Stimulated activated CD4-positive, alpha-beta T cell treated with anti-CD3 and anti-CD28 coated beads, Interleukin-4, amount 100 ng/mL, for 48 hours (primary cell): ENCODE measurements at places on chromosomes 16 and 17.

DNA sequence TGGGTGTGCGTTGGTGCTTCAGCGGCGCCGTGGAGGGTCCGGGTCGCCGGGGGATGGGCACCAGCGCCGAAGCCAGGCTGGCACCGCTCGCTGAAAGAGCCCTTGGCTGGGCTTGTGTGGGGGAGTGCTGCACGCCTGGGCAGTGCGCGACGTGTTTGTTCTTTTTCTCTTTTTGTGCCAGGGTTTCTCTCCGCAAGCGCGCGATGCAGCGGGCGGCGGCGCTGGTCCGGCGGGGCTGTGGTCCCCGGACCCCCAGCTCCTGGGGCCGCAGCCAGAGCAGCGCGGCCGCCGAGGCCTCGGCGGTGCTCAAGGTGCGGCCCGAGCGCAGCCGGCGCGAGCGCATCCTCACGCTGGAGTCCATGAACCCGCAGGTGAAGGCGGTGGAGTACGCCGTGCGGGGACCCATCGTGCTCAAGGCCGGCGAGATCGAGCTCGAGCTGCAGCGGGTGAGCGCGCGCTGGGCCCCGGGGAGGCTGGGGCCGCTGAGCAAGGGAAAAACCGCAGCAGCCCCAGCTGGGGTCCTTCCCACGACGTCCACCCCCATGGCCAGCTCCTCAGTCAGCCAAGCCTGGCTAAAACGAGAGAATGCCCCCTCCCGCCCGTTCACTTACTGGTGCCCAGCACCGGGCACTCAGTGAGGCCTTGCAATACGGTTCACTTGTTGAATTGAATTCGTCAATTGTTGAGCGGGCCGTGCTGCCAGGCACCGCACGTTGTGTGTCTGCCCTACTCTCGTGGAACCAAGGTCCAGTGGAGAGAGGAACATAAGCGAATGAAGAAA, 541 bp downstream of the GPT2 start:
- no peak for DNase-seq

DNA sequence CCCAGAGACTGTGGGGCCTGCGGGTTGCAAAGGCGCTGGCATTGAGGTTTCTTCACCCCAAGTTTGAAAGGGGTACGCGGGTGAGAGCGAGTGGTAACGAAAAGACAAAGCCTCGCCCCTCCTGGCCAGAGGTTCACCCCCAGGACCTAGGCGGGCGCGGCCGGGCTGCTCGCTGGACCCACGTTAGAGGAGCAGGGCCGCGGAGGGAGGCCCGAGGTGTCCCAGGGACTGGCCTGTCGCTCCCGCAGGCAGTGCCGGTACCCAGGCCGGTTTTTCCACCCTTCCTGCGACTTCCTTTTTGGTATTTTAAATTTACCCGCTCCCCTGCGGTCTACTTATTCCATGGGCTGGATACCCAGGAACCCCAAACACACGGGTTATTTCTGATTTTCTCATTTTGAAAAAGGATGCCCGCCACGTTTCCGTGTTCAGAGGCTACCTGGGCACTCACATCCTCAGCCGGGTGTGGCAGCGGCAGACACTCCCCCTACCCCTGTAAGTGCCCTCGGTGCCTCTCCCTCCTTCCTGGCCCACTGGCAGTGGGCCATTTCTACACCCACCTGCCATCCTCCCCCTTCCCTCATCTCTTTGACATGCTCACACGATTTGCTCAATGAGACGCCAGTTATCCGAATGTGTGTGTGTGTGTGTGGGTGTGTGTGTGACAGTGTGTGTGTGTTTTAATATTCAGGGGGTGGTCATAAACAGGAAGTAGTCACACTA, 1.6 kb upstream of the FOXL1 start:
- no peak for DNase-seq

DNA sequence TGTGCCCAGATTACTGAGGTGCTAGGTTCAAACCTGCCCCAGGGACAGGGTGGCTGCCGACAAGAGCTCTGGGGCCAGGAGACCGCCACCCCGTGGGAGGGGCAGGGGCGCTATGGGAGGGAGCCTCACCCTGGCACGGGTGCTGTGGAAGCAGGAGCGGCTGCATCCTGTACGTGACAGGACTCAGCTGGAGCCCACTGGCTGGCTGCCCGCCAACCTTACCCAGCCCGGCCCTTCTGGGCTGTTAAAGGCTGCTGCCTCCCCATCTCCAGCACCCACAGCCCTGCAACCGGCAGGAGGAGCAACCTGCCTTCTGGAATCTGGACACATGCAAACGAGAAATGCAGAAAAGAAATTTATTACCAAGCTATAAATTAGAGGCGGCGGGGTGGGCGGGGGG, 11.2 kb downstream of the PAM16 start:
- DNase-seq, result no peak

DNA sequence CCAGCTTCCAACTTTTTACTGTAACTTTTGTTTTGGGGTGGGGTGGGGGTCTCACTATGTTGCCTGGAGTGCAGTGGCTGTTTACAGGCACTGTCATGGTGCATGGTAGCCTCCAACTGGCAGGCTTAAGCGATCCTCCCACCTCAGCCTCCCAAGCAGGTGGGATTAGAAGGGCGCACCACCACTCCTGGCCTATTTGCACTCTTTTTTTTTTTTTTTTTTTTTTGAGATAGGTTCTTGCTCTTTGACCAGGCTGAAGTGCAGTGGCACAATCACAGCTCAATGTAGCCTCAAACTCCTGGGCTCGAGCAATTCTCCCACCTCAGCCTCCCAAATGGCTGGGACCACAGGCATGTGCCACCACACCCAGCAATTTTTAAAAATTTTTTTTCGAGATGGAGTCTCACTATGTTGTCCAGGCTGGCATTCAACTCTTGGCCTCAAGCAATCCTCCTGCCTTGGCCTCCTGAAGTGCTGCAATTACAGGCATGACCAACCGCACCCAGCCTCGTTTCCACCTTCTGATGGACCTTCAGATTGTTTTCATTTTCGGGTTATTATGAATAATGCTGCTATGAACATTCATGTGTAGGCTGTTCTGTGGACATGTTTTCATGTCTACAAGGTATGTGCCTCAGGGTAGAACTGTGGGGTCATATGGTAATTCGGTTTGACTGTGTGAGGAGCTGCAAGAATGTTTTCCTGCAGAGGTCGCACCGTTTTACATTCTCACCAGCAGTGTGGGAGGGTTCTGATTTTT, 10.9 kb downstream of the TRAP1 start:
- DNase-seq, result no peak

DNA sequence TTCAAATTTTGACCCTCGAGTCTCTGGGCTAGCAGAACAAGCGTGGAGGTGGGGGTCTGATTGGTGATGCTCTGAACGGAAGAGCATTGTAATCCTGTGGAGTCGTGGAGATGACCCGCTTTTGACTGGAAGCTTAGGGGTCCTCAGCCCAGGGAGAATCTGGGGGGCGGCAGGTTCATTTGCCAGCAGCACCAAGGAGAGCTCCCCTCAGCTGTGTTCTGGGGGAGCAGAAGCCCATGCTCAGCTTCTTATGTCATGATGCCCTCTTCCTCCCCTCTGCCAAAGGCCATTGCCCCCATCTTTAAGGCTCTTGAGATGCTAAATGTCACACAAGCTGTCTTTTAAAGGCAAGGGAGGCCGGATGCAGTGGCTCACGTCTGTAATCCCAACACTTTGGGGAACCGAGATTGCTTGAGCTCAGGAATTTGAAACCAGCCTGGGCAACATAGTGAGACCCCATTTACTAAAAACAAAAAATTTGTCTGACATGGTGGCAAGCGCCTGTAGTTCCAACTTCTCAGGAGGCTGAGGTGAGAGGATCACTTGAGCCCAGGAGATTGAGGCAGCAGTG, 19.3 kb downstream of the LDHD start:
- DNase-seq, result no peak
